Cardiac atrium fibroblast (primary cell): ENCODE measurements at places on chromosomes 3 and 15. TPM values are rescaled to one million over a fixed set of nuclear protein-coding genes. Genes with fewer than 3 reads are reported as not detected.

The TMEM115 gene
- 67.6 and 73.3 TPM in 2 replicates for total RNA-seq

The SATB1 gene
- total RNA-seq: 6.0 and 7.9 TPM in 2 replicates

The CMTM8 gene
- total RNA-seq: 1.8 and 7.8 TPM in 2 replicates

The ALCAM gene
- total RNA-seq: 53.8 and 57.7 TPM in 2 replicates

The GRAMD1C gene
- 2.3 and 2.6 TPM in 2 replicates for total RNA-seq

The ARRDC4 gene
- total RNA-seq: 16.2 and 25.3 TPM in 2 replicates

The TFG gene
- total RNA-seq: 156 and 159 TPM in 2 replicates

The COMMD4 gene
- total RNA-seq: 68.0 and 86.5 TPM in 2 replicates

The BFSP2 gene
- not detected in 2 replicates for total RNA-seq

The PTX3 gene
- total RNA-seq: 3,721 and 3,941 TPM in 2 replicates

The IL5RA gene
- total RNA-seq: not detected in 2 replicates

The POLR2H gene
- total RNA-seq: 75.7 and 85.4 TPM in 2 replicates

The TM6SF1 gene
- total RNA-seq: 2.3 and 6.0 TPM in 2 replicates

The DOCK3 gene
- total RNA-seq: under 0.01 and 0.16 TPM in 2 replicates

The RBP2 gene
- not detected in 2 replicates for total RNA-seq

The EPHA6 gene
- total RNA-seq: not detected in 2 replicates

The GOLGA8K gene
- total RNA-seq: not detected in 2 replicates

The CAMKV gene
- not detected in 2 replicates for total RNA-seq

The NOX5 gene
- total RNA-seq: 0.18 TPM in 1 of 2 replicates, not detected in the other

The ROPN1 gene
- total RNA-seq: not detected in 2 replicates

The MYEF2 gene
- total RNA-seq: 0.49 and 8.3 TPM in 2 replicates

The LRRC2 gene
- total RNA-seq: 0.32 and 1.3 TPM in 2 replicates

The CD200 gene
- 22.0 and 42.0 TPM in 2 replicates for total RNA-seq
